Gastrocnemius medialis (tissue), 4 donors: ENCODE measurements at places on chromosomes 5 and 9. TPM values are rescaled to one million over a fixed set of nuclear protein-coding genes. Genes with fewer than 3 reads are reported as not detected.

Gene DCTN4
- total RNA-seq: 92.6 TPM

Gene ARHGAP26
- 11.1 TPM for total RNA-seq

Gene FRMPD1
- total RNA-seq: 1.1 TPM

Gene EFNA5
- 0.15 TPM for total RNA-seq

Gene PCDHGB2
- 1.7 TPM for total RNA-seq

Gene PCDHGA9
- 1.1 TPM for total RNA-seq

Gene CDK7
- total RNA-seq: 28.3 TPM

Gene PCDHB16
- total RNA-seq: 1.3 TPM
